ENCODE measurements at places on chromosomes 7 and 10.

DNA sequence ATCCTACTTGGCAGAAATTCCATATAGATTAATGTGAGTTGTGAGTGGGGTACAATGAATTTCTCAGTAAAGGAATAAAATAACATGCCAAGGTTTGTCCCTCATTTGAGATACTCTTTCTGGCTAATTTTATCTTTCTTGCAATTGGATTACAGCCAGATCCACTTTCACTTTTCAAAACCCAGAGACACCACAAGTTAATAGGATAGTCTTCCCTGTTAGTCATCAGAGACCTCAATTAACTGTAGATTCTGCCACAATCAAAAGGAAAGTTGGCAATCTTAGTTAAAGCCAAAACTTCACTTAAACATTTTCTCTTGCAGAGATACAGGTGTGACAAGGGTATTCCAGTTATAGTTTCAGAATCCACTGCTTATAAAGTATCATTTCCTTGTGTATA is 91.4 kb upstream of the PHYHIPL start:
- no peak for DNase-seq

DNA sequence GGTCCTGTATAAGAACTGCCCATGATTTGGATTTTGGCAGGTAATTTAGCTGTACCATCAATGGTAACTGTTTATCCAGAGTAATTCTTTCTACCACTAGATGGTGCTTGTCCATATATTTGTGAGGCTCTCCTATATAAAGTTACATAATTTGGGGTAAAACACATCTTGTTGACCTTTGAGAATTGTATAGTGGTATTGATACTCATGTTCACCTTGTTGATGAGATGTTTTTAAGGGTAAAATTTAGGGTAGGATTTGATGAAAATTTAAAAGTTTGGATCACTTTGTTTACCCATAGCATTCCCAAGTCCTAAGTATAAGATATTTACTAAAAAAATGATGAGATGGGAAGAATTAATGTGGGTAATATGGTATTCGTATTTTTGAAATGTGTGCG is 31.6 kb downstream of the ST7 start:
- DNase-seq = peak; percentile 31

DNA sequence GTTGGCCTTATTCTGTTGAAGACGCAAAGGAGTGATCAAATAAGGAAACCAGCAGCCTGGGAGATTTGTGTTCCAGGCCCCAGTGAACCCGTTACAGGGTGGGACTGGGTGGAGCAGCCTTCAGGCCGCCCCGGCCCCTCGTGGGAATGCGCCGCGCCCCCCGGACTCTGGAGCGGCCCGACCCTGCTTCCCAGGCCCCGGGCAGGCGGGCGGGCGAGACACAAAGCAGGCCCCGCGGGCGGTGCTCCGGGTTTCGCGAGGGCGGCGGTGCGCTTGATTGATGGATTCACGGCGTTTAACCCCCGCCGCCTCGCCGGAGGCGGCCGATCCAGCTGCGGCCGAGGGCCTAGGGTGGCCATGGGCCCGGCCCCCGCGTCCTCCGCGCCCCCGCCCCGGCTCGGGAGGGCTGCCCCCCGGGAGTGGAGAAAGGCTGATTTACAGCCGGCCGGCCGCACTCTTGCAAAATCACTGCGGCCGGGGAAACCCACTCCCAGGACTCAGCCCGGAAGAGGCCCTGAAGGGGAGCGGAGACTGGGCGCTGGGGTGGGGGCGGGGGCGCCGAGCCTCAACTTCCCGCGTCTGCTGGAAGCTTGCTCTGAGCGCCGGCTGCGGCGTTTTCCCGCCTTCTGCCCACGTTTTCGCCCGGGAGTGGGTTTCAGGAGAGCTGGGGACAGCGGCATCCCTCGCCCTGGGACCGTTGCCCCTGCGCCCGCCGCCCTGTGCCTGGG is 299.6 kb upstream of the NFE2L3 start:
- no peak for DNase-seq

DNA sequence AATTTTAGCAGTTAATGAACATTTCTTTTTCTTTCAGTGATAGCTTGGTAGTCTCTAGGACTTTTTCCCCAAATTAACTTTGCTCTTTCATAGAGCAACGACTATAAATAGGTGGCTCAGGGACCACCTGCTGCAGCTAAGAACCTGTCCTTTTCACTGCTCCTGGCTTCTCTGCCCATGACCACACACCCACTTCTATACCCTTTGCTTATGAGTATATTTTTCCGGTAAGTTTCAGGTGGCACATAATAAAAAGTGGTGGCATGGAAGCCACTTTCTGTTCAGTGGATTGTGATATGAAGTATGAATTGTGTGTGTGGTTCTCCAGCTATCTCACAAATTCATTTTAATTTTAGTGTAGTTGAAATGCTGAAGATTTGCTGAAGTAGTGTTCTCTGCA is 1.2 kb downstream of the ING3 start:
- no peak for DNase-seq

GRCh38 chr10:18419945-18420344 is 231.4 kb downstream of the NSUN6 start:
- DNase-seq = no peak

DNA sequence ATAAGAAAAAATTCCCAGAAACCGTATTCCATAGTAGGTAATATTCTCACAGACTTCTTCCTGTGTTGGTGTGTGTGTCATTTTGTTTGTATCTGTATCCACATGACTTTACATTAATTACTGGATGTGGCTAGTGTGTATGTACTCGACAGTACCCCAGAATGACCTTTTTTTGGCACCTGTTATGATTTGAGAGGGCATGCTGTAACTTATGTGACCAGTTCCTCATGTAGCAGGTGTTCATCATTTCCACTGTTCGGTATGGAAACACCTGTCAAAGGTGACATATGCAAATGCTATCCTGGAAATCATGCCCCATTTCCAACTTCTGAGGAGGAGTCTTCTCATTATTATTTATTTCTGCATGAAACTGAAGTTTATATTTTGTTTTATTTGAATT is 89.3 kb downstream of the ZMYND11 start:
- DNase-seq = no peak

- no peak for DNase-seq
Measured at GRCh38 chr7:43198599-43199090, 86.2 kb downstream of the HECW1 start.

GRCh38 chr10:86267286-86268195 is 99.1 kb downstream of the GRID1 start:
- DNase-seq = peak; percentile 32

- DNase-seq = no peak
Measured at GRCh38 chr10:111972109-111972508, 211.5 kb downstream of the GPAM start.

DNA sequence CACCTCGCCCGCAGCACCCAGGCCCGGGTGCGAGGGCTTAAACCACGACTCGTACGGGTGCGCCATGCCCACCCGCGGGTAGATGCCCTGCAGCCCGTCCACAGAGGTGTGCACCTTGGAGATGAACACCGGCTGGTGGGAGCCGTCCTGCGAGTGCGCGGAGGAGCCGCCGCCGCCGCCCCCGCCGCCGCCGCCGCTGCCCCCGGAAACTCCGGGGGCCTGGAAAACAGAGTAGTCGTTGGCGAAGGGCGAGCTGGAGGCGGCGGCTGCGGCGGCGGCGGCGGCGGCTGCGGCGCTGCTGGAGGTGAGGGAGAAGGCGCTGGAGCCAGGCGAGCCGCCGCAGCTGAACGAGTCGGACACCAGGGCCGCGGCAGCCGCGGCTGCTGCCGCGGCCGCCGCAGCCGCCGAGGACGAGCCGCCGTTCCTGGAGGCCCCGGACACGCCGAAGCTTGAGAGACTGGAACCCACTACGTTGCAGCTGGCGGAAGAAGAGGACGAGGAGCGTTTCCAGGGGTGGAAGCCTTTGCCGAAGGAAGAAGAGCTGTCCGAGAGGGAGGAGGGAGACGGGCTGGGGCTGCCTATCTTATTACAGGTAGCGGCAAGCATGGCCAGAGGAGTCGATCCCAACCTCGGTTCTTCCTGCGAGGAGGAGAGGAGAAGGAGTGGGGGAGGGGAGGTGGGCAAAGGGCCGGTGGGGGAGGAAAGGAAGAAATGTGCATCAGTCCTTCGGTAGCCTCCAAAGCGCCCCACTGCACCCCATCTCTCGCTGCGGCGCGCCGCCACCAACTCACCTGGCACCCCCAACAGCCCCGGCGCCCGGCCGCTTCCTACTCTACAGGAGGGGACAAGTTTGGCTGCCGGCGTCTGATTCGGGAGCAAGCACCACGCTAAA is 1.3 kb downstream of the SP8 start:
- no peak for DNase-seq

- DNase-seq = no peak
Measured at GRCh38 chr7:108460964-108461363, 4.7 kb upstream of the NRCAM start.
